ENCODE measurements at places on chromosomes 16 and 17.

- DNase-seq, result no peak
These were observed 925.4 kb downstream of the CDH11 start for GRCh38 chr16:64196444-64196843.

GRCh38 chr16:60792437-60792836 lies 1243.8 kb downstream of the CDH8 start:
- no peak for DNase-seq

GRCh38 chr17:57121308-57122042 lies 36.4 kb downstream of the AKAP1 start:
- no peak for DNase-seq

- peak; percentile 52 for DNase-seq
These were observed 57.3 kb downstream of the RAP1GAP2 start for GRCh38 chr17:2853283-2854142.

- no peak for DNase-seq
These were observed 15.2 kb downstream of the CNGB1 start for GRCh38 chr16:57955572-57956188.

GRCh38 chr17:34865716-34866115 lies 95.5 kb downstream of the CCT6B start:
- DNase-seq, result no peak

DNA sequence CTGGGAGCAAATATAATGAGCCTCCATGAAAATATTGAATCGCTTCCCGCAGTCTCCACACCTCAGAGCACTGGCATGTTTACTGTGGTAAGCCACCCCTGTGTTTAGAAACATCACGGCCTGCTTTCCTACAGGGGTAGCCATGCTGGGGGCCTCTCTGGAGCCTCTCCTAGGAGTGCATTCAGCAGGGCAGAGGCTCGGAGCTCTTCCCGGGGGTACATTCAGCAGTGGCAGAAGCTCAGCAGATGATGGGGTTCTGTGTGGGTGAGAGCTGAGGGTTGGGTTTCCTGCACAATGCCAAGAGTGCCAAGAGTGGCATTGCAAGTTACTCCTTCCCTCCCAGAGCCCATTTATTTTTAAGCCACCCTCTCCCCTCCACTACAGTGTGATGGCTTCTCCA lies 386.6 kb downstream of the SEC14L1 start:
- no peak for DNase-seq

DNA sequence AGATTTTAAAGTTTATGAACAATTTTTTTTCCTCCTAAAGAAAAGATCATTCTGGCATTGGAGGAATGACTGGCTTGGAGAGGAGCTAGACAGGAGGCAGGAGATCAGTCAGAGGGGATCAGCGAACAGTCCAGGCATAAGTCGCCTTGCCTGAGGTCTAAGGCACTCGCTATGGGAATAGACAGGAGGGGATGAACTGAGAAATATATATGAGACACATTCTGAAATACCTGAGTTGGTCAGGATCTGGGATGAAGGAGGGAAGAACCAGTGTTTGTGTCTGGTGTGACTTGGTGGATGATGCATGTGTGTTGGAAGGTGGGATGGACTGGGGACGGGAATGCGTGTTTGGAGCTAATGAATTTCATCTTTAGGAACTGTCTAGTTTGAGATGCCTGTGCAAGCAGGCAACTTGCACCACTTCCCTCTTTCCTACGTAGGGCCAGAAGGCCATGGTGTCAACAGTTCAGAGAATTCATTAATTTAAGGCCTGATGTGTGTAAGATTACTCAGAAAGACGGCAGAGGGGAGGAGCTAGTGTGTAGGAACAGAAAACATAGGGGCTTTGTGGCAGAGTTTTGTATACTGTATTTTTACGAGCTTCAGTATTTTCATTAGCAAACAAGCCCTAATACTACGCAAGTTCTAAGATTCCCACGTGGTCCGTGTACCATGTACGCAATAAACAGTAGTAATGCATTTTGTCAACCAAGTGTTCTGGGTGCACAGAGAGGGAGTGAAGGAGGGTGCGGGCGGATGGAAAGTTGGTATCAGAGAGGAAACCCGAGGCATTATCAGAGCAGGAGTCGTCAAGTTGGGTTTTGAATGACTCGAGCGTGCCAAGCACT lies 825 bp downstream of the HEATR6 start:
- no peak for DNase-seq

DNA sequence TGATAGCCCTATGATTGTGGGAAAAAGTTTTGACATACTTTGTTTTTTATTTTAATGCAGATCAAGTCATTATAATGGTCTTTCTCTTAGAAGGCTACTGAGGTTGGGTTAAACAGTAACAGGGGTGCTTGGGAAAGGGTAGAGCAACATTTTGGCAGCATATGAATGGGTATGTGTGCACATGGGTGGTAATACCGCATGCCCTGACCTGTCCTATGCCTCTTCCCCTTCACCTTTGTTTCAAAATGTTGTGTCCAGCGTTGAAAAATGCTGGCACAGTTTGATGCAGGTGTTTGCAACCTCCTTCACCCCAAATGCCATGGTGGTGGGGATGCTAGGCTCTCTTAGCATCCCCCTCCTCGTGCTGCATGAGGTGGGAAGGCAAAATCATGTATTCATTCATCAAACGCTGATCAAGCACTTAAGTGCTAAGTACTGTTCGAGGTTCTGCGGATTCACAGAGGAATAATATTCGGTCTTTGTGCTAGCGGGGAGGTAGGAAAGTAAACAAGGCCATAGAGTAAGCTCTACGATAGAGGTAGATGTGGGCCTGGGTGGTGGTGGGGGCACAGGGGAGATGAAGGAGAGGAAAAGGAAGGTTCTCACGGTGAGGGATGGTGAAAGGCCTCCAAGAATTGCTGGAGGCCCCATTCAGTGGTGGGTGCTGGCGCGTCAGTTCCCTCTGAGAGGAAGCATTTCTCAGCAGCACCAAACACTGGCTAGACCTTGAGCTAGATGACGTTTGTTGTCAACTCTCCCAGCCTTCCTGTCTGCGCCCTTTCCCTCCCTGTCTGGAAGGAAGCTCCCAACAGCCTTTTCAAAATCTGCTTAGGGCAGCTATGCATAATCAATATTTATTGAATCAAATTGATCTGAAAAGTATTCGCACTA lies 13.3 kb upstream of the MARCHF10 start:
- no peak for DNase-seq

- DNase-seq, result no peak
These were observed 46.2 kb upstream of the RBFOX3 start for GRCh38 chr17:79657036-79657435.

GRCh38 chr16:13945744-13946485 lies 26.0 kb downstream of the ERCC4 start:
- no peak for DNase-seq
